NCI-H524 (cell line): ENCODE measurements at places on chromosomes 2 and 18.
A peak's percentile ranks its signal among the peaks of the same experiment; 100 is the strongest.

- peak; percentile 54 for DNase-seq
Measured at GRCh38 chr2:1233281-1233680, 180.0 kb upstream of the TPO start.

GRCh38 chr18:36640021-36640952 lies 188.5 kb downstream of the TPGS2 start:
- no peak for DNase-seq

DNA sequence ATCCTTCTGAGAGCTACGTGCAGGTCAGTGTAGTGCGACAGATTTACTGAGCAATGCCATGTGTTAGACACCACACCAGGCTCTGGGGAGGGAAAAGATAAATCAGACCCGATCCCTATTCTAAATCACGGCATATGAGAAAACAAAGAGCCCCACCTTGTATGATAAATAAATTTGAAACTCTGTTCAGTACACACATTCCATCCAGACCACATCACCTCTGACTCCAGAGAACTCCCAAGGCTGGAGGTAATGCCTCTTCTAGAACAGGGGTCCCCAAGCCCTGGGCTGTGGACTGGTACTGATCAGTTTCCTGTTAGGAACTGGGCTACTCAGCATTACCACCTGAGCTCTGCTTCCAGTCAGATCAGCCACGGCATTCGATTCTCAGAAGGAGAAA lies 77.3 kb downstream of the QPCT start:
- DNase-seq = no peak

- DNase-seq = no peak
Measured at GRCh38 chr18:76102156-76102555, 392.9 kb downstream of the ZNF516 start.

- no peak for DNase-seq
Measured at GRCh38 chr2:138359532-138359931, 142.0 kb upstream of the SPOPL start.

DNA sequence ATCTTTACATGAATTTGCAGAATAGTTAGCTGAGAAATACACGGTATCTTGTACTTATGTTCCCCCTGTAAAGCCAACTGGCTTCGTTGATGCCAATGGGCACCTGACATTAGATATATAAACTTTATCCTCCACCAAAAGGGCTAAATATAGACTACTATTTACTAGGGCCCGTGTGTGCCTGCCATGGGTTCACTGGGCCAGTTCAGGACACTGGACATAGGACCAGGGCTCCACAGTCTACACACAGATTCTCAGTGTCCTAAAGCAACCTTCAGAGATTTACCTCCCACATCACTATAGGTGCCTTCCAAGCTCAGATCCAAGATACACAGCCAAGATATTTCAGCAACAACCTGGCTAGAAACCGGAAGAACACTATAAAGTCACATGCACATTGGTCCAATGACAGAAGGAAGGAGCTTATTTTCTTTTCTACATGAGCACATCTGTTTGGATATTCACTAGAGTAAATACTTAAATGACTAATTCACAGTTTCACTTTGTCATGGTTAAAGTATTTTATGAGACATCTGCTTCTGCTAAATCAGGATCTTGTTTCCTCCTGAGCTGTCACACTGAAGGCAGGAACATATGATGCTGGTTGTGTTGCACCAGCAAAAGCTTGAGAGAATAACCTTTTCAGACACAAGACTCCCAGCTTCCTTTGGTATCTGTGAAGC lies 95.1 kb downstream of the MYO5B start:
- DNase-seq = no peak

DNA sequence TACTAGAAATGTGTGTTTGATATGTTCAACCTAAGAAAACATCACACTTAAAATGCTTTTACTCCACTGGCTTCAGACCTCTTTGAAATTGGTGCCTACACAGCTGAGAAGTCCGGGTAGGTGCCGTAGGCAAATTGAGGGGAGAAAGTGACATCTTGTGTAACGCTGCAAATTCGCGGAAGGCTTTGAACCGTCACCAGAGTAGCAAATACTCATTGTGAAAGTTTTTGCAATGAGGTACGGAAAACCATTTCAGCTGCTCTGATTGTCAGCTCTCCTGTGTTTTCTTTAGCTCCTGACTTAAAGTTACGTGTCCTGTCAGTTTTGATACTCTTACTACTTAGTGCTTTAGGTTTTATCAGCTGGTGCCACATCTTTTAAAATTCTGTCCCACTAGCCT lies 224.5 kb downstream of the FAM210A start:
- DNase-seq = no peak

DNA sequence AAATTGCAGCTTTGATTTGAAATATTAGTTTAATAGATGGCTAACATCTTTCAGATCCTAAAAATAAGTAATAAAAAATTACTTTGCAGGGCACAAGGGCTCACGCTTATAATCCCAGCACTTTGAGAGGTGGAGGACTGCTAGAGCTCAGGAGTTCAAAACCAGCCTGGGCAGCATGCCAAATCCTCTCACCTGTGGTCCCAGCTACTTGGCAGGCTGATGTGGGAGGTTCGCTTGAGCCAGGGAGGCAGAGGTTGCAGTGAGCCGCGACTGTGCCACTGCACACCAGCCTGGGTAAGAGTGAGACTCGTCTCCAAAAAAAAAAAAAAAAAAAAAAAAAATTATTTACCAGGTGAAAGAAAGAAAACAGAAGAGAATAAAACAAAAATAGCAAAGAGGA lies 449.8 kb downstream of the NRXN1 start:
- peak; percentile 71 for DNase-seq

DNA sequence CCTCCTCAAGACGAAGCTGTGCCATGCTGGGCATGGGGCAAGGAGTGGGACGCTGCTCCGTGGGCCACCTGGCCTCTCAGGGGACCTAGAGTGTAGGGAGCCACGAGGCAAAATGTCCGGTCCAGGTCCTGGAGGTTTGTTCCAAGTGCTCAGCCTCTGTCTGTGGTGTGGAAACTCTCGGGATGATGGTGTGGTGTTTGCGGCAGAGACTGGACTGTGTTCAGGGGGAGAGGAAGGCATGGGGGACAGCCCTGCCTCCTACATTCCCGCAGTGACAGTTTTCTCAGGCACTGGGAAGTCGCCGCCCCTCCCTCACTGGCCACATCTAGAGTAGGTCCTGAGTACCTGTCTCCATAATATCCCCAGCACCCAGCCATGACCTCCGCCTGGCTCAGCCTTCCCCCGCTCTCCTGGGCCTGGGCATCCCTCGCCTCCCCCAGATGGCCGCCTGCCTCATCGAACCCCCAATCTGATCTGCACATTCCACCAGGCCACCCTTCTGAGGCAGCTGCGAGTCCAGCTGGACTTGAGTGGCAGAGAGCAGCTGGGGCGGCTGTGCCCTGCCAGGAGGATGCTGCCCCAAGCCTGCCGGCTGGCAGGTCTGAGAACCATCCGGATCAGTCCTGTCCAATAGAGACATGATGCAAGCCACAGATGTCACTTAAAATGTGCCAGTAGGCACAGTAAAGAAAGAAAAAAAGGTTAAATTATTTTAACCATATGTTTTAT lies 6.2 kb downstream of the KCNIP3 start:
- DNase-seq = peak; percentile 90

DNA sequence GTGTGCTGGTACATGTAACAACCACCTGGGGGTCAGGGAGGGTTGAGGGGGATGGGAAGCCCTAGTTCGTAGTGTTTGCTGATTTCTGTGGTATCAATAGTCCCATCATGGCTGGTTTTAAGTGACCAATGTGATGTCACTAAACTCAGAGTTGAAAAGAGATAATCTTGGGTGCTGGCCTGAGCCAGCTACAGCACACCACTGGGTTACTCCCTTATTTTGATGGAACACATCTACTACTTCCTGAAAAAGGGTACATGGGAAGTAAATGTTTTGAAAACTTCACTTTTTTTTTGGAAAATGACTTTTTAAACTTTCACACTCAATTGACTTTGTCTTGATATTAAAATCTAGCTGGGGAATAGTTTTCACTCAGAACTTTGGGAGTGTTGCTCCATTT lies 87.0 kb upstream of the CXCR4 start:
- no peak for DNase-seq

DNA sequence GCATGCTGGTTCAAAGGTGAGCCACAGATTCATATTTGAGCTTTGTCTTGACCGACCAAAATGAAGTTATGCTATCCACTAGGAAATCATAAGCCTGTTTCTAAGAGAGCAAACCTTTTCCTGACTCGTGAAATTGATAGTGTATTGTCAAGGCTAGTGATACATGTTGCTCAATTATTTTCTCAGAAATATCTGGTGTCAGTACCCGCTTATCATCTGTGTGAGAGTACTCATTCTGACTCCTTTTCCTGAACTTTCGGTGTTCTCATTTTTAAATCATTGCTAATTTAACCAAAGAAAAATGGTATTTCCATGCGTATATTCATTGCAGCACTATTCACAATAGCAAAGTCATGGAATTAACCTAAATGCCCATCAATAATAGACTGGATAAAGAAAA lies 56.2 kb downstream of the SGPP2 start:
- DNase-seq = no peak

DNA sequence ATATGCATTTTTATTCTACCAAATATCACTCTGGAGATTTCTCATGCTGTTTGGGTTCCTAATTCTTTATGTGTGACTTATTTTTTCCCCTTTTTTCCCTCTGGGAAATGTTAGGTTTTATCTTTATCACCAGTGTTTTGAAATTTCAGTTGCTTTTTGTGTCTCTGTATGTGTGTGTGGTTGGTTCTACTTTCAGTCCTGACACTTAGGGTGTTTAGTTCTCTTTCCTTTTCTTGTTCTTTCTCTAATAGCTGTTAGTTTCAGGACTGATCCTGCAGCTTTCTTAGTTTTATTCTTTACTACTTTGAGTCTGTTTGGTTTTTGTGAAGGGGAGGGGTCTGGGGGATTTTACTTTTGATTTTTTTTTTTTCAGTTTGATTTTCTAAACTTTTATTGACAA lies 23.1 kb downstream of the PPM1B start:
- no peak for DNase-seq

GRCh38 chr2:193462411-193462810 lies 1267.7 kb upstream of the TMEFF2 start:
- DNase-seq = no peak

DNA sequence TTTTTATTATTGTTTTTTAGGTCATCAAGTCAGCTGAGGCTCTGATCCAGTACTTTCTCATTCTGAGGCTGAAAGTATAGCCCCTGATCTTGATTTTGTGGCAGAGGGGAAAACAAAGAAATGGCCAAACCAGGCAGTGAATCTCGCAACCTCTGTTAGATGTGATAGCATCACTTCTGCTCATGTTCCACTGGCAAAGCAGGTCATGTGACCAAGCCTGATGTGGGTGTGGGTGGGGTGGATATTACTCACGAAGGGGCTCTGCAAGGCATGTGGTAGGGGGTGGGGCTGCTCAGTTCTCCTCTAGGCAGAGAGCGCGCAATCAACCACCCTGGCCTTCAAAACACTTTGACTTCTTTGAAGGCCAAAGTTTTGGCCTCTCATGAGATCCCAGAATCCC lies 254.2 kb downstream of the MYCN start:
- no peak for DNase-seq

DNA sequence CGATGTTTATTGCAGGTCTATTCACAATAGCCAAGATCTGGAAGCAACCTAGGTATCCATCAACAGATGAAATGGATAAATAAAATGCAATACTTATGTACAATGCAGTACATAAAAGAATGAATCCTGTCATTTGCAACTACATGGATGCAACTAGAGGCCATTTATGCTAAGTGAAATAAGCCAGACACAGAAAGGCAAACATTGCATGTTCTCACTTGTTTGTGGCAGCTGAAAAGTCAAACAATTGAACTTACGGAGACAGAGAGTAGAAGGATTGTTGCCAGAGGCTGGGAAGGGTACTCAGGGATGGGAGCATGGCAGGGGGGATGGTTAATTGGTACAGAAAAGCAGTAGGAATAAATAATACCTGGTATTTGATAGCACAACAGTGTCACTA lies 563.9 kb downstream of the TMX3 start:
- no peak for DNase-seq

DNA sequence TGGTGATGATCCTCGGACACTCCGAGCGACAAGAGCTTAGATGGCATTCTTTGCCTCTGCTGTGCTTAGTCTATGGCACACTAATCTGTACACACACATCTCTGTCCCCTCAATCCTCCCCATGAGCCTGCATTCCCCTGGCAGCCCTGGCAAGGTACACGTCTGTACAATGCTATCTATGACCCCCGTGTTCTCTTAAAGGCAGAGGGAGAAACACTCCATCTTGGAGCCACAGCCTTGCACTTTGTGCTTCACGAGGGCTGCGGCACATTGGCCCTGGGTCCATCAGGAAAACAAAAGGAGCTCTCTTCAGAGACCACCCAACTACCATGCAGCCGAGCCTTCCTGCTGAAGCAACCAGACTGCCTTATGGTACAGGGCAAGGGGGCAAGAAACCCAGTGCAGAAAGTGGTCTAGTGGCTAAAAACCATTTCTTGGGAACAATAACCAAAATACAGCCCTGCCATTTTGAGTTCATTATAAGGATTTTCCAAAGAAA lies 42.5 kb downstream of the STEAP3 start:
- no peak for DNase-seq

GRCh38 chr2:124080281-124081153 lies 55.4 kb downstream of the CNTNAP5 start:
- no peak for DNase-seq

DNA sequence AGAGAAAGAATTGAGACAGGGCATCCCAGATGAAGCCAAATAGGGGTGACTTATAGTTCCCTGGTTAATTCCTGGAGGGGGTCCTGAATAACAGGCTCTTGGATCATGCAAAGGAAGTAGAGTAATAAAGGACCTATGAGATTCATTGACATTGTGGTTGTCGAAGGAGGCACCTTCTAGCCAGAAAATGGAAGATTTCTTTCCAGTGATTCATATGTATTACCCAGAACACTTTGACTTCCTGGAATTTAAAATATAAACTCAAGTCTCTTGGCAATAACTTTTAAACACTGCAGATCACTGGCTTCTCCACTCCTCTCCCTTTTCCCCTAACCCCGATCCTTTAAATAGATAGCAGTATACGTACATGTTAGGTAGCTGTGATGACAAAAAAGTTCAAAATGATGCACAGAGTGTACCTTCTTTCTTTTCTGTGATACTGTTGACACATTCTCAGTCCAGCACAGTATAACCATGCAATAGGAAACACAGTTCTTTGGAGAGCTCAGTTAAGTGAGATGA lies 211.8 kb downstream of the LTBP1 start:
- no peak for DNase-seq
